ENCODE measurements at places on chromosomes 2 and 18.

DNA sequence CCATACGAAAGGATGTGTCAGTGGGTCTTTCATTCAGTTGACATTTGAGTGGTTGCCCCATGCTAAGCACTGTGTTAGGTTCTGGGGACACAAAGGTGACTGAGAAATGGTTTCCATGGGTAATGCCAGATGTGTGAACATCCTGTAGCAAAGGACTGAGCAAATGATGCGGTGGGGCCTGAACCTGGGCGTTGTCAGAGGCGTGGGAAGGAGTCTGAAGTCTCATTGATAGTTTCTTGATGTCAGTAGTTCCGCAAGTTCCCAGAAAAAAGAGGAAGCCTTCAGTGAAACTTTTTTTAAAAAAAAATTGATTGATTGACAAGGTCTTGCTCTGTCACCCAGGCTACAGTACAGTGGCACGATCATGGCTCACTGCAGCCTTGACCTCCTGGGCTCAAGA, 56.9 kb downstream of the LIMS1 start:
- no peak for DNase-seq

DNA sequence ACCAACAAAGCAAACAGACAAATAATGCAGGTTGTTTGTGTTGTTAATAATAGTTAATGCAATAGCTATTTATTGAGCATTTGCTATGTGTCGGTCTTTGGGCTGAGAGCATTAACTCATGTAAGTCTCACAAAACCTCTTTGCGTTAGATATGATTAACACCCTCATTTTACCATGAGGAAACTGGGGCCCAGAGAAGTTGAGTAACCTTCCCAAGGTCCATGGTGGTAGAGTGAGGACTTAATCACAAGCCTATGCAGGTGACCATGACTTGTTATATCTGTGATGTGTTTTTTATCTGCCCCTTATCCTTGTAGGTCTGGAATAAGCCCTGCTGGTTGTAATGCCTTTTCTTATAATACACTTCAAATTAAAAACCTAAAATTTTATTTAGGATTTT, 124.5 kb upstream of the FAM136A start:
- DNase-seq, result no peak

DNA sequence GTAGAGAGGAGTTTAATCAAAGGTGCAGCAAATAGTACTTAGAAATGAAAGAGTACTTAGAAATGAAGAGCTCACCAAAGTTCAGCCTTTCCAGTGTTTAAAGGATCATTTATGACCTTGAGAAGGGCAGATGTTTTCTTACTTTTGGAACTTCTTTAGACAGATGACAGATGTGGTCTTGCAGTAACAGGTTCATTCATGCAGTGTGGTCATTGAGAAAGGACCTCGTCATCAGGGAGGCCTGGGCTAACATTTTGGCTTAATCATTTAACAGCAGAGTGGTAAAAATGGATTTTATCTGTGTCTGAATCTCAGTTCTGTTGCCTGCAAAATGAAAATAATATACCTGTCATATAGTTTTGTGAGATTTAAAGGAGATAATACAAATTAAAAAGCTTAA, 75.1 kb upstream of the NT5C1B start:
- DNase-seq, result no peak

DNA sequence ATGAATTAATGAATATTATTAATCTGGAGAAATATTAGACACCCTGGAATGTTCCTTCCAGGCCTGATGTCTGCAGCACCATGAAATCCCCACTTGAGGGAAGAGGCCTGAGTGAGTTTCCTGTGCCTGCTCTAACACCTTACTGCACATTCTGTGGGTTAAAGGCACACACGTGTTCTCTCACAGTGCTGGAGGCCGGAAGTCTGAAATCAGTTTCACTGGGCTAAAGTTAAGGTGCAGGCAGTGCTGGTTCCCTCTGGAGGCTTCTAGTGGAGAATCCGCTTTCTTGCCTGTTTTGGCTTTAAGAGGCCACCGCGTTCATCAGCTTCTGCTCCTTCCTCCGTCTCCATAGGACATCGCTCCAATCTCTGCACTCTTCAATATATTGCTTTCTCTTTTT, 48.7 kb downstream of the ACKR3 start:
- DNase-seq, result no peak

- DNase-seq, result no peak
Measured at GRCh38 chr2:198525211-198525969, 721.0 kb downstream of the PLCL1 start.

DNA sequence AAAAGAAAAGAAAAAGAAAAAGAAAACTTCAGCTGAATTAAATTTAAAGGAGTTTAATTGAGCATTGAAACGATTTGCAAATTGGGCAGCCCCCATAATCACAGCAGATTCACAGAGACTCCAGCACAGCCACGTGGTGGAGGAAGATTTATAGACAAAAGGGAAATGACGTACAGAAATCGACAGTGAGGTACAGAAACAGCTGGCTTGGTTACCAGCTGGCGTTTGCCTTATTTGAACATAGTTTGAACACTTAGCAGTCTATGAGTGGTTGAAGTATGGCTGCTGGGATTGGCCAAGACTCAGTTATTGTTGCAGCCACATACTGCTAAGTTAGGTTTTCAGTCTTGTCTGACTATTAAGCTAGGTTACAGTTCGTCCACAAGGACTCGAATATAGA, 312.2 kb upstream of the SLC14A2 start:
- DNase-seq, result no peak

DNA sequence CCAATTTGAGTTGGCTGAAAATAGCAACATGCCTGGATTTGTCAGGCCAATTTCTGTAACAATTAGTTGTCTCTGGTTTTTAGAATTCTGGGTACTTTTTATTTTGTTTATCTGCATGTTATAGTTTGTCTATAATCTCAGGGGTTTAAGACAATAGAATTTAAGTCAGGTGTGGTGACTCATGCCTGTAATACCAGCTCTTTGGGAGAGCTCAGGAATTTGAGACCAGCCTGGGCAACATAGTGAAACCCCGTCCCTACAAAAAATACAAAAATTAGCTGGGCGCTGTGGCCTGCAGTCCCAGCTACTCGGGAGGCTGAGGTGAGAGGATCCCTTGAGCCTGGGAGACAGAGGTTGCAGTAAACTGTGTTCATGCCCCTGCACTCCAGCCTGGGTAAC, 114.4 kb upstream of the GLS start:
- no peak for DNase-seq

All from ELR (cell line).